ENCODE measurements at places on chromosomes 1 and 21. TPM values are rescaled to one million over a fixed set of nuclear protein-coding genes. Genes with fewer than 3 reads are reported as not detected.

Gene BRDT
- not detected for total RNA-seq

Gene ADAM30
- total RNA-seq: not detected

Gene BSND
- not detected for total RNA-seq

- no peaks in the 10 kb centered on the region for H3K36me3 ChIP-seq
- DNase-seq: no peak
- H3K27ac ChIP-seq: no peak overlapping the region
Observed at GRCh38 chr1:220928320-220928719, 49.1 kb downstream of the HLX start.

GRCh38 chr1:38292969-38293368 lies 246.4 kb upstream of the POU3F1 start:
- DNase-seq: no peak
- no peak overlapping the region for H3K27ac ChIP-seq
- H3K36me3 ChIP-seq: no peaks in the 10 kb centered on the region

DNA sequence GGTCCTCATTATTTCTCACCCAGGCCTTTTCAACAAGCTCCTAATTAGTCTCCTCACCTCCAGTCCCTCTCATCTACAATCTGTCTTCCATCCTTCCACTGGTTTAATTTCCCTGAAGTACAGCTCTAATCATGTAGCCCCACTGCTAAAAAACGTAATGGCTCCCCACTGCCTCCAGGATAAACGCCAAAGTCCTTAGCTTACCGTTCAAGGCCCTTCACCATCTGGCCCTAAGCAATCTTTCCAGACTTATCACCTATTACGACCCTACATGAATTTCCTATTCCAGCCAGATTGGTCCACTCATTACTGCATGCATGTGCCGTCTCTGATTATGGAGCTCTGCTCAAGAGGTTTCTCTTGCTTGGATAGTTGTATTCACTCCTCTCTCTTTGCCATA lies 83.1 kb upstream of the DAB1 start:
- H3K4me3 ChIP-seq: no peak overlapping the region
- no peaks in the 10 kb centered on the region for H3K4me1 ChIP-seq
- DNase-seq: no peak
- no peaks in the 10 kb centered on the region for H3K36me3 ChIP-seq
- H3K27ac ChIP-seq: no peak overlapping the region

GRCh38 chr1:55399346-55399745 lies 184.2 kb upstream of the USP24 start:
- no peaks in the 10 kb centered on the region for H3K27me3 ChIP-seq
- no peaks in the 10 kb centered on the region for H3K36me3 ChIP-seq
- no peak overlapping the region for H3K27ac ChIP-seq
- DNase-seq: no peak
- H3K4me1 ChIP-seq: 0 out of 2 replicates have a peak, but pooled peaks cover 9% of the 10 kb centered on the region

All from GM23248 (cell line).